ENCODE measurements at places on chromosomes 12 and 14. TPM values are rescaled to one million over a fixed set of nuclear protein-coding genes. Genes with fewer than 3 reads are reported as not detected.

DNA sequence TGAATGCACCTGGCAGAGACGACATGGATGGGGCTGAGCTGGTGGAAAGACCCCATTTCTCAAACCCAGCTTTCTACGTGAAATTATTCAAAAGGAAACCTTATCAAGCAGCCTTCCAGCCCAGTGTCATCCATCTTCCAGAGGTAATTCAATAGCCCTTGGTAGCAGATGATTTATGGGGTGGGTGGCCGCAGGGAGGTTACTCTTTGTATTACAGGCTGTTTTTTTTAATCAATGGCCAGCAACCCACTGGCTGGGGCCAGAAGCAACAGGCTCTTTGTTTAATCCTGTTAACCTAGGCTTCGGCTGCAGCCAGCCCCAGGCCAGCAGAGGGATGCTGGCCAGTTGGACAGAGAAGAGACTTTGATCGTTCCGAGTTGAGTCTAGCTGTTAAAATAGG lies 139.8 kb upstream of the SRRM4 start:
- no peak for DNase-seq

GRCh38 chr14:87405563-87405962 lies 587.4 kb downstream of the GALC start:
- DNase-seq = peak; percentile 29

- no peak for DNase-seq
Observed at GRCh38 chr14:51545396-51545795, 106.3 kb upstream of the FRMD6 start.

GRCh38 chr12:98646294-98647090 lies 1.4 kb downstream of the APAF1 start:
- DNase-seq = peak; percentile 19

GRCh38 chr14:105173901-105174894 lies 5.6 kb upstream of the JAG2 start:
- DNase-seq = no peak

DNA sequence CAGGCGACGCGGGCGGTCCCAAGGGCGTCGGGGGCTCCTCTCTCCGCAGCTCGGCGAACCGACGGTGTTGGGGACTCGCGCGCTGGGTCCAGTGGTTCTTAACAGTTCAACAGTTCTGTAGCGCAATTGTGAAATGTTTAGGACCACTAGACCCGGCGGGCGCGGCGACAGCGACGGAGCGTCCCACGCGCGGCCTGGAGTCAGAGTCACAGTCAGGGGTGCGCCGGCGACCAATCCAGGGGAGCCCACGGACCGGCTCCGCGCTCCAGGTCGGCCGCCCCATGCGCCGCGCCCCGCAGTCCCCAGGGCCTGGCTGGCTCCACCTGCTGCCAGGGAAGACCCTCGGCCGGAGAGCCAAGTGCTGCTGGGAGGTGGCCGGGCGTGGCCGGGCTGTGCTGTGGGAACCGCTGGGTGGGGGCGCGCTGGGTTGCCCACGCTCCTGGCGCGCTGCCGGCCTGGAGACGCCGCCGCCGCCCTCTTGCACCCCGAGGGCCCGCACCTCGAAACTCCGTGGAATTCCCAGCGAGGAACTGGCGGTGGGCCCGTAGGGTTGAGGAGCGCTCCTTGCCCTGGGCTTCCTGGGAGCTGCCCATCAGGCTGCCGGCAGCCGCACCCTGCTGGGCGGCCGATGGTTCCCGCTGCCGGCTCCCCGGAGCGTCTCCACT lies 20.9 kb upstream of the KIF26A start:
- no peak for DNase-seq

- no peak for DNase-seq
Observed at GRCh38 chr12:98355322-98355721, 160.1 kb upstream of the TMPO start.

DNA sequence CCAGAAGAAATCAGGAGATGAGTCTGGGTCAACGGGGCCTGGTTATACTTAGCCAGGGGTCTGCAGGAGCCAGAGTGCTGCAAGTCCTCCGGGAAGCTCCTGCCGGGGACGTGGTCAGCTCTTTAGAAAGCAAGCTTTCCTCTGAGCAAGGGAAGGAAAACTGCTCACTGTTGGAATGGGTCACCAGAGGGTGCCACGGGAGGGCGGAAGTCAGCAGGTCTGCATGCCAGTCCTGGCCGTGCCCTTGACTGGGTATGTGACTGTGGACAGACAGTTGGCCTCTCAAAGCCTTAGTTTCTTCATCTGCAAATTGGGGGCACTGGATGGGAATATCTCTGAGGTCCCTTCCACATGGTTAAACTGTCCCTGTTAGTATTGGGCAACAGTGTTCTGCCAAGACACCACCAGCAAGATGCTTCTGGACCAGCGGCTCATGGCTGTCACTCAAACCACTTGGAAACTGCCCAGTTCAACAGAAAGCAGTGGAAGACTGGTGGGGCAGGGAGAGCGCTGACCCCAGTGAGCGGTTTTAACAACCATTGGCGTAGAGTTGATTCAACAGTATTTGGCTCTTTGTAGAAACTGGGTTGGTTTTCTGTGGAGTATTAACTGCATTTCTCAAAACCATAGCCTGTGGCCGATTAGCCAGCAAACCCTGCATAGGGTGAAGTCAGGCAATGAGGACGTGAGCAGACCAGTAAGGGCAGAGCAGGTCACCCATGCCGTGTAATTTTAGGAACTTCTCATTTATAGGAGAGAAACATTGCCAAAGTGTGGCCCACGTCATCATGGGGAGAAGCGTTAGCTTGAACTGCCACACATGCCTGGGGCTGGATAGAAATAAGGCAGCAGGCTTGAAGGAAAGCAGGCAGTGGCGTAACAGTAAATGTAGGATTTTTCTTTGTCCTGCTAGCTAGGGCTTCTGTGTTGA lies 163.9 kb upstream of the PRMT8 start:
- DNase-seq = no peak

GRCh38 chr12:65119063-65119462 lies 2.0 kb downstream of the WIF1 start:
- DNase-seq = no peak

GRCh38 chr12:51415931-51416330 lies 8.7 kb upstream of the SLC4A8 start:
- no peak for DNase-seq

DNA sequence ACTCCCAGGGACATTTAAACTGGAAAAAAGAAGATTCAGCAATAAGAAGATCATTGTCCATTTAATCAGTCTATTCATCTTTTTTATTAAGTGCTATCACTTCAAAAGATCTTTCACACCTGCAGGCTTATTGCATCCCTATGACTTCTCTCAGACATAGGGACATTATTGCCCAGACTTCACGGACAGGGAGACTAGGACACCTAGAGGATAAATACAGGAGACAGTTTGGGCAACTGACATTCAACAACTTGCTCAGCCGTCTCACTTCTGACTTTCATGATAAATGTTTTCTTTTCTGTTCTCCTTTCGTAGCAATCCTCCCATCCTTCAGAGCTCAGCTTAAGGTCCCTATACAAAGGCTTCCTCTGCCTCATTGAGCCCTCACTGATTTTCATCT lies 84.3 kb downstream of the TMEM30B start:
- no peak for DNase-seq

- no peak for DNase-seq
Observed at GRCh38 chr14:33915682-33916081, 35.2 kb downstream of the EGLN3 start.

The HNF1A gene
- 14.5 TPM for polyA plus RNA-seq

Measured in left kidney (tissue), 8 donors.